ENCODE measurements at places on chromosomes 6 and 20.

GRCh38 chr20:10618611-10619245 lies 55.1 kb downstream of the JAG1 start:
- no peak for DNase-seq

DNA sequence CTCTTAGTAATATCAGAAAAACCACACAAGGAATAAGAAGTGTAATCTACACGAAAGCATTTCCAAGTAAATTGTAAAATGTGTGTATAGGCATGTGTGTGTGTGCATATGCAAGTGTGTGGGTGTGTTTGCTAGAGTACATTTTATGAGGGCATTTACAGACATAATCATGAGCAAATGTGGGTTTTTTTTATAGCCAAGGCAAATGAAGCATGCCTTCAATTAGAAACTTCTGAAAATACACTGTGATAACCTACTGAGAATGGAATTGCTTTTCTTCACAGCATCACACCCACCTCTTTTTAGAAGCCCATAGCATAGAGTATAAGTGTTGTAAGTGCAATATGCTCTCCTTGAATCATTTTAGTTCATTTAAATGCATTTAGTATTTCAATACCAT lies 1721.1 kb downstream of the GRIK2 start:
- no peak for DNase-seq

- no peak for DNase-seq
These were observed 147.9 kb upstream of the PRND start for GRCh38 chr20:4573564-4574355.

DNA sequence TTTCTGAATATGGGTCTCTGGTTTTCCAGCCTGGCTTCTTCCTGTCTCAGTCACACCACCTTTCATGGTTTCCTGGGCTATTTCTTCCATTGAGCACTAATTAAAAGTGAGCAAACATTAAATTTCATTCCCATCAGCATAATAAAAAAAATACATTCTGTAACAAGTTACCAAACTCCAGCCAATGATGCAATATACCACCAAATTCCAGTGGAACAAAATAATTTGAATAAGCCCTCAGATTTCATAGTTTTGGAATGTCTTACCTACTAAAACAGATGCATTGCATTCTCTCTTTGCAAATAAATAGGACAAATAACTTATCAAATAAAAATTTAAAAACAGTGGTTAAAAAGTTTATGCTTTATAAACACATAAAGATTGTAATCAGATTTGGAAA lies 97.8 kb upstream of the PRDM1 start:
- no peak for DNase-seq

GRCh38 chr6:152343735-152344360 lies 293.3 kb downstream of the SYNE1 start:
- no peak for DNase-seq

DNA sequence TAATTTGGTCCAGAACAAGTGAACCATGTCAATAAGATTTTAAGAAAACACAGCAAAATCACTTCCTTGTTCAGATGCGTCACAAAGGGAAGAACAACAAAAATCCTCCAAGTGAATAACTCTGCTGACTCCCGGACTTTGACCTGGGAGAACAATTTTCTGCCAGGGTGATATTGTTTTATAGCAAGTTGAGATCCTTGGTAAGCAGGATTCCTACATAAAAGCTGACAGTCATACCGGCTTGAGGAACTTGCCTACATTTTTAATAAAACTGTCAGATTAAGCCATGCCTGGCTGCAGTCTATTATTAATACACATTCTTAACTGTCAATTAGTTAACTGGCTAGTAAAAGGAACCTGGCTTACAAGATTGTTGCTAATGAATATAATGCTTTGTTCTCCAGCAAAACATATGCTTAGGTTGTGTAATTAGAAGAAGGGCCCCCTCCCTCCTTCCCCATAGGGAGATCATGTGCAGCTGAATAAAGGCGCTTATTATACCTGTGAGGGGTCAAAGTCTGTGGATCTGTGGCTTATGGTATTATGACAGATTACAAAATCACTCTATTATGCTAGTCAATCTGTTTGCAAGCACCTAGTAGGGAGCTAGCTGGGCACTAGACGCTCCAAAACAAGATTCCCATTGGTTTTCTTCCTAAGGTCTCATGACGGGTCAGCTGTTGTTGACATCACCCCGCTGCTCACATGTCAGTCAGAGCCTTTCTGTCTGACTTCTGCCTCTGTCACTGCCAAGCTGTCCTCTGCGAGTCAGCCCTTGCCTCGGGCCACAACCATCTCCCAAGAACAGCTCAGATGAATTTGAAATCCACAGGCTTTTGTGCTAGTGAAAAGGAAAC lies 44.6 kb upstream of the SEC63 start:
- DNase-seq, result no peak

GRCh38 chr6:102474041-102474807 lies 1080.7 kb downstream of the GRIK2 start:
- no peak for DNase-seq

GRCh38 chr20:22562620-22563019 lies 21.8 kb downstream of the FOXA2 start:
- DNase-seq, result no peak

GRCh38 chr6:132410830-132411229 lies 9.6 kb upstream of the MOXD1 start:
- no peak for DNase-seq

DNA sequence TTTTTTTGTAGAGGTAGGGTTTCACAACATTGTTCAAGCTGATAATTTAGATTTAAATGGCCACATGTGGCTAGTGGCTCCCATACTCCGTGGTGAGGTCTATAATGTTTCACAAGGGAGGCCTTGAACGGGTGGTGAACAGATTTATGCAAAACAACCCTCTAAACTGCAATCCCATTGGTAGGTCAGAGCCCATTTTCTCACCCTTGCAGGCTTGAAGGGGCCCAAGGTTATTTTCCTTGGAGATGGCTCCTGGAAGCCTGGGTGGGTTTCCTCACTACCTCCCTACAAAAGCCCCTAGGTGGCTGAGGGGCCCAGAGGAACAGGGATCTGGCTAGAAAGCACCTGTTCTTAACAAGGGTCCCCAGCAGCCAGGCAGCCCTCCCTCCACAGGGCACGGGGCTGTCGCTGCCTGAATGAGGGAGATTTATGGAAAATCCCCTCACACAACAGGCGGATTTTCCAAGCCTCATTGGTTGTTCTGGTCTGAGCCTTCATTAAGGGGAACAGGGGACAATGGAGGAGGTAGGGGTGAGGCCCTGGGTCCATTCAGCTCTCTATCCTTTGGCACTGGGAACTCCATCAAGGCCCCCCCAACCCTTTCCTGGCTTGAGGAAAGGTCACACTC lies 64.6 kb downstream of the VEGFA start:
- DNase-seq, result no peak

DNA sequence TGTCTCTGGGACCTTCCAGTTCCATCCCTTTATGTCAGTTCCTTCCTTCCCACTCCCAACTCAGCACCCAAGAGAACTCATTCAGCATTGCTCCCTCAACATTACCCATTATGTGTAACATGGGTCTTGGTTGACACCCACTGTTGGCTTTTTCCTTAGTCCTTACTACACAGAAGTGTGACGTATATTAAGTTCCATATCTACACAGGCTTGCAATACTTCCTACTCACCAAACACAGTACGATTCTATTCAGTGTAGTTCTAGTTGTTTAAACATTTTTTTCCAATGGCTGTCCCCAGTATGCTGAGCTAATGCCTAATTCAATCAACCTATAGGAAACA lies 37.7 kb downstream of the ARHGAP18 start:
- no peak for DNase-seq
